Stimulated activated CD8-positive, alpha-beta memory T cell treated with anti-CD3 and anti-CD28 coated beads, Interleukin-15, amount 100 ng/mL, for 24 hours (primary cell): ENCODE measurements at places on chromosomes 2 and 18.

DNA sequence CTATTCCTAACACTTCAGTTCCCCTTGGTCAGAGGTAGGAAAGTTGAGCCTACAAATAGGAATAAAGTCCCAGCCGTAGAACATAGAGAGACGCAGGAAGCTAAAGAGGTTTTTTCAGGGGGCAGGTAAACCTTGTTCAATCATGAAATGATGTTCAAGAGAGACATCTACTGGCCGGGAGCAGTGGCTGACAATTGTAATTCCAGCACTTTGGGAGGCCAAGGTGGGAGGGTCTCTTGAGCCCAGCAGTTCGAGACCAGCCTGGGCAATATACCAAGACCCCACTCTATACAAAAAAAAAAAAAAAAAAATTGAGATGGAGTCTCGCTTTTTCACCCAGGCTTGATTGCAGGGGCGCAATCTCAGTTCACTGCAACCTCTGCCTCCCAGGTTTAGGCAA lies 66.7 kb upstream of the DNAJC10 start:
- no peak for DNase-seq

- DNase-seq: peak; percentile 14
Measured at GRCh38 chr18:23231340-23232021, 96.2 kb downstream of the CABLES1 start.

- no peak for DNase-seq
Measured at GRCh38 chr18:49819823-49820671, 6.7 kb upstream of the ACAA2 start.

GRCh38 chr2:9021563-9022211 lies 18.2 kb upstream of the MBOAT2 start:
- DNase-seq: no peak

DNA sequence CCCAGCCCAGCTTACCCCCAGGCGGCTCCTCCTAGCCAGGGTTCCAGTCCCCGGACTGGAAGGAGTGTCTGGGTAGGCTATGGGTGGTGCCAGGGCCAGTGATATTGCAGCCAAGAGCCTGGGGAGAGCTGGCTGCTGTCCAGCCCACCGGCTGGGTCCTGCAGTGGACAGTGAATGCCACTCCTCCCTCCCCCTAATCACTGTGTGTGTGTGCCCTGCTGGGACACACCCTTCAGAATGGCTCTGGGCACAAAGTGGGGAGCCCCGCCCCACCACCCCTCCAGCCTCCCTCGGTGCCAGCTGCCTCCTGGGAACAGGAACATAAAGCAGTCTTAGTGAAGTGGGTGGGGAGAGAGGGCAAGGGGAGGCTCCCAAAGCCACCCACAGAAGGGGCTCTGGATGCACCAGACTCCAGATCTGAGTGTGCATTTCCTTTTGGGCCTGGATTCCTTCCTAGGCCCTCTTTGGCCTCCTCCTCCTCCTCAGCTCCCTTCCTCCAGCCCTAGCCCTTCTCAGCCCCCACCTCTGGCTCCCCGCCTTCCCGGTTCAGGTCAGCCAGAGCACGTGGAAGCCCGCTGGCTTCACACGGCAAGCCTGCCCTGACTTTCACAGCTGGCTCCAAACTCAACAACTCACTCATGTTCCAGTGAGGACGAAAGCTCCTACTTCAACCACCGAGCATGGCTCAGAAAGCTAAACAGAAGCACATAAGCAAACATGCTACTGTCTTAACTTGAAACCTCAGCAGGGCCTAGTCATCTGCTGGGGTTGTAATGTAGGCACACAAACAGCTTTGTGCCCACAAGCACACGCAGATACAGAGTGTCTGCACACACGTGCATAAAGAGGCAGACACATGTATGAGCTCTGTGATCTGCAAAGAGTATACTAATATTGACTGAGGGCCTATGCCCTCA lies 209.2 kb upstream of the SMAD2 start:
- DNase-seq: no peak

DNA sequence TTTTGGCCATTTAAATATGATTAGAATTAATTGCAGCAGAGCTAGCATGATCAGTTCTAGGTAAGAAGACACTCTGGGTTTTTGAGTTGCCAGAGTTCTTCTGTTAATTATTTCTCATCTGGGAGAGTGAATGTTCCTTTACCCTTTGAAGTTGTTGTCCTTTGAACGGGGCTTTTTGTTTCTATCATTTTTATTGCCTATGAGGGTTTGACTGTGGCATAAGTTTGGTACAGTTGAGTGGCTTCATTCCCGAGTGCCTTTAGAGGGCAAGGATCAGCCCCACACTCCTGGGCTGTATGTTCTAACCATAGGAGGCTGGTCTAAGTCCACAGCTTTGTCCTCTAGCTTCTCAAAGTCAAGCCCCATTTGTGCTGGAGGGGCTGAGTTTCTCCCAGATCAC lies 804.3 kb downstream of the KCNJ3 start:
- no peak for DNase-seq

GRCh38 chr2:106825161-106825560 lies 60.8 kb downstream of the ST6GAL2 start:
- no peak for DNase-seq

- DNase-seq: no peak
Measured at GRCh38 chr2:134249755-134250154, 4.1 kb upstream of the MGAT5 start.

GRCh38 chr2:40955042-40955441 lies 503.2 kb upstream of the SLC8A1 start:
- DNase-seq: no peak

- no peak for DNase-seq
Measured at GRCh38 chr2:138572318-138572717, 70.7 kb downstream of the SPOPL start.

GRCh38 chr2:231614559-231615057 lies 21.9 kb downstream of the TEX44 start:
- DNase-seq: peak; percentile 39

DNA sequence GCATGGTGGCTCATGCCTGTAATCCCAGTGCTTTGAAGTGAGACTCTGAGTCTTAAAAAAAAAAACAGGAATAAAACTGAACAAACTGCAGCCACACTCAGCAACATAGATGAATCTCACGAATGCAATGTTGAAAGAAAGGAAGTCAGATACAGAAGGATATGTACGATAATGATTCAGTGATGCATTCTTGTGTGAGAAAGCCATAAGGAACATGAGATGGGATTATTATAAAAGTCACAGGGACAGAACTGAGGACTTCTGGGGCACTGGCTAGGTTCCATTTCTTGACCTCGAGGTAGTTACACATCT lies 56.9 kb upstream of the SMAD2 start:
- no peak for DNase-seq
